SW480 (cell line): ENCODE measurements at places on chromosomes 7 and 10.
A peak's percentile ranks its signal among the peaks of the same experiment; 100 is the strongest.

- peak; percentile 78 for DNase-seq
Observed at GRCh38 chr10:101018600-101019439, 12.1 kb downstream of the PDZD7 start.

GRCh38 chr7:16785846-16786245 is 19.0 kb downstream of the AGR2 start:
- DNase-seq = no peak

DNA sequence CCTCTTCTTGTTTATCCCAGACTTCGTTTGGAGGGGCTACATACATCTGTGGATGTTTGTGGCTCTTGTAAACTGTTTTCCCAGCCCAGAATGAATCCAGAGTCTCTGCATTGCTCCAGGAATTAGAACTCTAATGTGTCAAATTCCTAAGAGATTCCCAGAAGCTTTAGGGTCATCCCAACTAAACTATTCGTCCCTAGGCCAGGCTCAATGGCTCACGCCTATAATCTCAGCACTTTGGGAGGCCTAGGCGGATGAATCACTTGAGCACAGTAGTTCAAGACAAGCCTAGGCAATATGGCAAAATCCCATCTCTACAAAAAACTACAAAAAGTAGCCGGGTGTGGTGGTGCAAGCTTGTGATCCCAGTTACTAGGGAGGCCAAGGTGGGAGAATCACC is 28.5 kb downstream of the ARHGAP19 start:
- no peak for DNase-seq

GRCh38 chr10:75440271-75440793 is 8.9 kb downstream of the LRMDA start:
- DNase-seq = no peak

DNA sequence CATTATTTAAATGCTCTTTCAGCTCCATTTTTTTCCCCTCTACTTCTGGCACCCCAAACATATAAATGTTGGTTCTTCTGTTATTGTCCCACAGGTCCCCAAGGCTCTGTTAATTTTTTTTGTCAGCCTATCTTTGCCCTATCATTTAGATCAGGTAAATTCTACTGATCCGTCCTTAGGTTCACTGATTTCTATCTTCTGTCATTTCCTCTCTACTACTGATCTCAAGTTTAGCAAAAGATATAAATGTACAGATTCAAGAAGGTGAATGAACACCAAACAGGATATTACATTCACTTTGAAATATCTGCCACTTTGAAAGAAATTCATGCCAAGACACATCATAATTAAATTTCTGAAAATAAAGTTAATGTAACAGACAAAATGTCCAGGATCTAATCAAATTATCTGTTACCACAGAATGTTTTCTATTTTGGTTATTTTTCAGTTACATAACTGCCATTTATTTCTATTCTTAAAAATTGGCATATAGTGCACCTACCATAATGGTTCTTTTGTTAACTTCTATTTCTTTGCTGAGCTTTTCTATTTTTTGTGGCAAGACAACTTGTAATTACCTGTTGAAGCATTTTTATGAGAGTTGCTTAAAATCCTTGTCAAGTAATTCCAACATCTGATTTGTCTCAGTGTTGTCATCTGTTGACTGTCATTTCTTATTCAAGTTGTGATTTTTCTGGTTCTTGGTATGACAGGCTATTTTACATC is 12.1 kb upstream of the CUBN start:
- no peak for DNase-seq

GRCh38 chr7:51455948-51456347 is 139.3 kb upstream of the COBL start:
- peak; percentile 30 for DNase-seq

DNA sequence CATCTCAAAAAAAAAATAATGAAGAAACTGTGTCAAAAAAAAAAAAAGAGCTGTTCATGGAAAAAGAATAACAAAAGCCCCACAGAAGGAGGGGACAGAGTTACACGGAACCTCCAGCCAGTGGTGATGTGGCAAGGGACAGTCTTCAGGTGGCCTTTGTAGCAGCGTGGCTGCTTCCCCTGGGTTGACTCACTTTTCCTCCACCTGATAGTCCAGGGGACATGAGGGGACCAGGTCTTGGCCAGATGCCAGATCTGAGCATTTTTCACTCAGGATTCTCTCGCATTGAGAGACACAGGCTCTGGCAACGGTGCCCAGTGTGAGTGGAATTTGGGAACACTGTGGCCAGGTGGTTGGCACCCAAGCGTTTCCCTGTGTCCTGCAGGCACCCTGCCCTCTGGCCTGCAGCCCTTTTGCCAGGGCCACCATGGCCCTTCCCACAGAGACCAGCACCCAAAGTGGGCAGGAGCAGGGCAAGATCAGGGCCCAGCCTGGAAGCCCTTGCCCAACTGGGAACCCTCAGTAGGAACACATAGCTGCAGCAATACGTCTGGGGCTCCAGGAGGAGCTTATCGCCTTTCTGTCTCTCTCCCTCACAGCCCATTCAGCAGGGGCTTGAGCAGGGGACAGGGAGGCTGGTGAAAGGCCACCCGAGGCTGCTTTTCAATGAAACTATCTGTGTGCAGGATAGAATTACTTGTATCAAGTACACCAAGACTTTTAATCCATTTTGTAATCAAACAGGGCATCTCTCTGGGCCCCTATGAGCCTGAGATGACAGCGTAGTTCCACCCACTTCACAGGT is 159.1 kb downstream of the UBE2H start:
- DNase-seq = no peak

DNA sequence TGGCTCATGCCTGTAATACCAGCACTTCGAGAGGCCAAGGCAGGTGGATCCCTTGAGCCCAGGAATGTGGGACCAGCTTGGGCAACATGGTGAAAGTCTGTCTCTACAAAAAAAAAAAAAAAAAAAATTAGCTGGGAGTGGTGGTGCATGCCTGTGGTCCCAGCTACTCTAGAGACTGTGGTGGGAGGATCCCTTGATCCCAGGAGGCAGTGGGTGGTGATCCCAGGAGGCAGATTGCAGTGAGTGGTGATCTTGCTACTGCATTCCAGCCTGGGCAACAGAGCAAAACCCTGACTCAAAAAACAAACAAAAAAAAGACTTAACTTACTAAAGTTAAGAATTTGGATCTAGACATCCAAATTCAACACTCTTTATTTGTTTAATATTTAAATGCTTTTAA is 10.2 kb upstream of the ADO start:
- peak; percentile 26 for DNase-seq

- no peak for DNase-seq
Observed at GRCh38 chr10:46048152-46048551, 2.1 kb upstream of the MSMB start.

DNA sequence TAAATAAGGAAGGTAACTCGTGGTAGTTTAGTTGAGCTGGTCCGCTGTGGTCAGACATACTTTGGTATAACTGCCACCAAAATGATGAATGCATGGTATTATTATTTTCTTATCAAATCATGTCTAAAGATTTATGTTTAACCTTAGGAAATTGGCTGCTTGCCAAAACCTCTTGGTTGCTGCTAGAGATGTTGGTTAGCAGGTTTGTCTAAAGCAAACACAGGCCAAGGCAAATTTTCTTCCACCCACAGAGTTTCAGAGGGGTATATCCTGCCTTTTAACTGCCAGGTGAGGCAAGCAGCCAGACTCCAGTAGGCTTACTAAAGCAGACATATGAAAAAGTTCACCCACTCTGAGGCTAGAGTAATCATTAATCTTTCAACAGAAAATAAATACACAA is 101.4 kb downstream of the SEMA3E start:
- DNase-seq = peak; percentile 57

DNA sequence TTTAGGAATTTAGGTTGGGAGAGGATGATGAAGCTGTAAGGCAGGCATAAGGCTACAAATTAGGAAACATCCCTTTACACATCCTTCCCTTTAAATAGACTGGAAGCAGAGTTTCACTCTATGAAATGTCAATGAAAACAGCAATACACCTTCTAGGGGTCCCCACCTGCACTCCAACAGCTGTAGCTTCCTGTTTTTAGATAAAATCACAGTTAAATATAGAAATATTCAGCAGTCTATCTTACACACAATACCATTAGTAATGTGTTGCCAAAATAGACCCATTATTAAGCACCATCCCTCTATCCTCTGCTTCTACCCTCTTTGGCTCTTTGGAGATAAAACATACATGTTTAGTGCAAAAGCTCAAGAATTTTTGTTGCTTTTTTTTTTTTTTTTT is 237.4 kb downstream of the PCLO start:
- no peak for DNase-seq

GRCh38 chr10:70038923-70039322 is 13.7 kb upstream of the MACROH2A2 start:
- DNase-seq = no peak

- peak; percentile 85 for DNase-seq
Observed at GRCh38 chr10:6275022-6275997, 72.6 kb downstream of the PFKFB3 start.

- no peak for DNase-seq
Observed at GRCh38 chr7:73719806-73720169, 319 bp upstream of the STX1A start.

- DNase-seq = no peak
Observed at GRCh38 chr7:76054123-76055120, 6.5 kb downstream of the MDH2 start.

DNA sequence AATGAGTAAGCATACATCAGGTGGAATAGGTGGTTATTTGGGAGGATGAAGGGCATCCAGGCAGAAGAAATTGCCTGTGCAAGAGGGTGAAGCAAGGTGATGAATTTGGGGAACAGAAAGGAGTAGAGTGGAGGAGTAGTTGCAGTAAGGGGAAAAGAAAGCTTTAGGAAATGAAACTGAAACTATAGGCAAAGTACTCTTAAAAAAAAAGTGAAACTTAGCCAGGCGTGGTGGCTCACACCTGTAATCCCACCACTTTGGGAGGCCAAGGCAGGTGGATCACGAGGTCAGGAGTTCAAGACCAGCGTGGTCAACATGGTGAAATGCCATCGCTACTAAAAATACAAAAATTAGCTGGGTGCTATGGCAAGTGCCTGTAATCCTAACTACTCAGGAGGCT is 17.6 kb downstream of the NUP205 start:
- DNase-seq = no peak

GRCh38 chr10:85151506-85151905 is 823.1 kb downstream of the CCSER2 start:
- no peak for DNase-seq

GRCh38 chr10:121788115-121788514 is 139.7 kb downstream of the ATE1 start:
- DNase-seq = no peak
